RKO (cell line): ENCODE measurements at places on chromosomes 5 and 9.
A peak's percentile ranks its signal among the peaks of the same experiment; 100 is the strongest.

DNA sequence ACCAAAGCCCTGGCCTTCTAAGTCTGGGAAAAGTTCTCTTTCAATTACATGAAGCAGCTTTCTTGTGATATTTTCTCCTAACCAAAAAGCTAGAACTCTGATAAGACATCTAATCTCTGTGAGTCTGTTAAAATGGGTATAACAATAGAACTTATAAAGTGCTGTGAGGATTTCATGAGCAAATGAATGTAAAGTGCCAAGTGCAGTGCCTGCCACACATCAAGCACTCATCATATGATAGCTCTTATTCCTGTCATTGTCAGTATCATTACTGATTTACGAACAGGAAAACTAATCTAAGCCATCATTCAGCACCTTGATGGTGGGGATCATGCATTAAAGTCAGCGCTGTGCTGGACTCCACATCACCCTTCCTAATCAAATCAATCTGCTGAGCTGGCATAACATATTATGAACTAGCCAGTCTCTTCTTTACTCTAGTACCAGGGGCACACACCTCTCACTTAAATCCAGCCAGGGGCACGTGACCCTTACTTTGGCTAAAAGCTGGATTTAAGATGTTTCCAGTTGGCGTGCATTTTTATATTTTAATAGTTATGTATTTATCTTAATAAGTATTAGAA, 37.3 kb downstream of the YIPF5 start:
- no peak for DNase-seq

GRCh38 chr9:75869236-75869635, 21.2 kb upstream of the PCSK5 start:
- DNase-seq: no peak

DNA sequence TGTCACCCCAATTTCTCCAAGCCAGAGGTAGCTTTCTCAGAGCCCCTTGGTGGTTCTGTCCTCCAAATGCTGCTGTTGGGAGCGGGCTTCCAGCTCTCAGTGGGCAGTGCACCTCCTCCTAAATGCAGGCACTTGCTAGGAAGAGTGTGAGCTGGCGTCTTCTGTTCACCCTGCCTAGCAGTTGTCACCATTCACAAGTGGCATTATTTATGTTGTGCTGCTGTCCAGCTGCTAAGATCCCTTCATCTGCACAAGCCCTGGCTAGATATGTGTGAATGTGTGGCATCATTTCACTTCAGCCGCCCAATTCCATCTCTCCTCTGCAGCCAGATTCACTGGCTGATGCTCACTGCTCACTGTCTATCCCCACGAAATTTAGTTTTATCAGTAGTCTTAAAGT, 43.7 kb downstream of the SLC36A1 start:
- no peak for DNase-seq

DNA sequence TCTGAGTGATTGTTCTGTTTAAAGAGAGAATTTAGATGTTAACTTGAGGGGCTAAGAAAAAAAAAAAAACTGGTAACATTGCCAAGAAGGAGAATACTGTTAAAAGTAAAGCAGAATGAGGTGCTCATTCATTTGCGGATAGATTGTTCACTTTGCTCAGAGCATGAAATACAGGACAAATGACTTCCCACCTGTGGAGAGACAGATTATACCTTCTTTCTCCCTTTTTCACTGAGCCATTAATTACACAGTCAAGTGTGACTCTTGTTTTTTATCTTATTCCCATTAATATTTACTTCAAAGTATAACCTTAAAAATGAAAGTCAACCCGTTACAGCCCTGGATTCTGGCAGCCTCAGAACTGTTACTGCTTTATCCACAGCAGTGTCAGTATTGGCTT, 264.5 kb downstream of the TAF11L14 start:
- no peak for DNase-seq

DNA sequence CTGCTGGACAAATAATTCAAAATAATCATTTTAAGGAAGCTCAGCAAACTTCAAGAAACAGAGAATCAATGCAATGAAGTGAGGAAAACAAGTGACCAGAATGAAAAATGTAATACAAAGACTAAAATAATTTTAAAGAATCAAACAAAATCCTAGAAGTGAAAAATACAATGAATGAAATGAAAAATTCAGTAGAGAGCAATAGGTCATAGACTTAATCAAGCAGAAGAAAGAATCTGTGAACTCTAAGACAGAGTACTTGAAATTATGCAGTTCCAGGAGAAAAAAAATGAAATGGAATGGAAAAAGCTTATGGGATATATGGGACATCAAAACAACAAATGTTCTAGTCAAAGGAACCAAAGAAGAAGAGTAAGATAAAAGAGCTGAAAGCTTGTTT, 11.8 kb upstream of the ZDHHC21 start:
- no peak for DNase-seq

DNA sequence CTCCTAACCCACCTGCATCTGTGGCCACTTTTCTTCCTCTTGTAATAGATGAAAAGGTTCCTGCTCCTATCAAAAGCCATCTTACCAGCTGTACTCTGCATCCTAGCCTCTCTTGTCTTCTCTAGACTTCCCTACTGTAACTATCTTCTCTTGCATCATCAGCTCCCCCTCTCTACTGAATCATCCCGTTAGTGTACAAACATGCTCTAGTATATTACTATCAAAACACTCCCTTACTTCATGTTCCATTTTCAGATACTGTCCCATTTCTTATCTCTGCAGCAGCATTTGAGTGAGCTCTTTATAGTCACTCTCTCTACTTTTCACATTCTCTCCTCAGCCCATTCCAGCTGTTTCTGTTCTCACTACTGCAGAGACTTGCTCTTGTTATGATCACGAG, 2.8 kb downstream of the SRA1 start:
- peak; percentile 62 for DNase-seq

DNA sequence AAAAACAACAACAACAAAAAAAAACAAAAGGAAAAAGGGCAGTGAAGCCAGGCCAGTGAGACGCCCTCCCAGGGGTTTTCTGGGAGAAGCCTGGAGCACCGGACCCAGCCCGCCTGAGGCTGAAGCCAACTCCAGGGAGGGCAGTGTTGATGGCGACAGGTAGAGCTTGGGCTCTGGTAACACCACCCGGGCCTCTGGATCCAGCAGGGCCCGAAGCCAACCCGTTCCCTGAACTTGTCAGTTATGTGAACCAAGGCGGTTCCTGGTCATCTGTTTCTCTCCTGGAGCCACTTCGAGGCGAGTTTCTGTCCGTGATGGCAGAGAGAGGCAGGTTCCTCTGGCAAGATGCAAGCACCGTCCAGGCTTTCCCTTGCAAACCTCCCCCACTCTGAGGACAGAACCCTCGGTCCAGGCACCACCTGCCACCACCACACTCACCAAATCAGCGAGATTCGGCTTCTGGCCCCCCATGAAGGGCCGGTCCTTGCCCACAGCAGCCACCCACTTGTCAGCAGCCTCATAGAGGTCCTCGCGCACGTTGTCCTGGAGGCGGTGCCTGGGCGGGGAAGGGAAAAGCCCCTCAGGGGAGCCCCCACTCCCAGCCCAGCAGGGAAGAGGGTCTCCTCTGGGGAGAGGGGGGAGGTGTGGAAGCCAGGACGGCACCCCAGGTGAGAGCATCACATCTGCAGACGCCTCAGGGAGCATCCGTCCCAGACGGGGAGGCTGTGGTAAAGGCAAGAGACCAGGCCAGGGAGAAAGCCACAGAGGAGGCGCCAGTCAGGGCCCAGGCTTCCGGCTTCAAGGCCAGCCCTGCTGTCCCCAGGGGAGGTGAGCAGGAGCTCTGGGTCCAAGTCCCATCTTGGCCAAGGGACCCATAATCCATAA, 5.4 kb downstream of the PTGES2 start:
- DNase-seq: no peak

DNA sequence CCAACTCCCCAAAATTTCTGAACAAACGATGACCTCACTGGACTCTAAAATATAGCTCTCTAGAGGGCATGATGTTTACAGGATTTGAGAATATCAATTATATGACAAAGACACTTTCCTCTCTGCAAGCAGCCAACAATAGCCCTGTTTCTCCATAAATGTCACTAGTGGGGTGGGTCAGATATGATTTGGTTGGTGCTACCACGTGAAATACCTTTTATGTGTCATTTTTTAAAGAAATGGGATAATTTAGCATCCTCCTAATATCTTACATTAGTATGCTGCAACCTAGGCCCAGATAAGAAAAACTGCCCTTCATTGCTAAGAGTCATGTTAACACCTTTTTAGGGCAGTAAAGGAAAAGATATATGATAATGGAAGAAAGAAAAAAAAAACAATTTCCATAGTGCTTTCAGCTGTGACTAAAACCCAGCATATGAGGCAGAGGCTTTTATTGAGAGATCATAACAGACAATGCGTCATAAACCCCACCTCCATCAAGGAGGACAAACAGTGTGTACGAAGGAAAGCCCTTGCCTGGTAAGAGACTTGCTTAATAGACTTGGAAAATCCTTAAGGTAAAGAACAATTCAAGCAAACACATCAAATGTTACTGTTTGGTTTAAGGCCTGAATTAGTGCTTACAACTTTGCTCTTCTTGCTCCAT, 372.4 kb upstream of the PAPPA start:
- DNase-seq: no peak

DNA sequence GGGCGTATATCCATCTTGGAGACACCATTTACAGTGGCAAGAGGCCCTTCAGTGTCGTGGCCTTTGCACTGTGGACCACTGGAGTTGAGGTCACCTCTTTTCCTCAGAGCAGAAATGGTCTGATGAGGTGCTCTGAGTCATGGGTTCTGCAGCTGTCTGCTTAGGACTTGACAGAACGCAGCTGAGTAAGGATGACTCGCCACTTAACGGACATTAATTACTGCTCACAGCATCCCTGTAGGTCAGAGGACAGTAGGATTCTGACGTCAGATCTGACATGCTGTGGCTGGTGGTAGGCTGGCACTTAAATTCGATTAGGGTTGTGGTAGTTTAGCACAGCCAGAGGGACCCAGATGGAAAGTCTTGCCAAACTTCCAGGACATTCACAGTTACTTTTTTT, 479.4 kb downstream of the DMAC1 start:
- DNase-seq: peak; percentile 94

DNA sequence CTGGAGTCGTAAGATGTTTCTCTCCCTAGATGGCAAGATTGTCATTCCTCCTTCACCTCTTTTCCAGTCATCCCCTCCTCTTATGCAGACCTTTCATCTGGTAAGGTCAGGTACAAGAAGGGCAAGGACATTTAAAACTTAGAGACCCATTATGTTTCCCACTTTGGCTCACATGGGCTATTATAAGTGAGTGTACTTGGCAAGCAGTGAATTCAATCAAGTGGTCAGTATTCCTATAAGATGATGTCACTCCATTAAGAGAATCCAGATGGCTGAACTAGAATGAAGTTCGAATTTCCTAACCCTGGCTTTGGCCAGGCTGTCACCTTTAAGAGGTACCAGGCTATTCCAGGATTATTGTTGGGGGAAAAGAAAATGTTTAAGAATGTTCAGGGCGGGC, 32.2 kb downstream of the ZNF131 start:
- DNase-seq: no peak

- peak; percentile 75 for DNase-seq
Observed at GRCh38 chr5:43627028-43627427, 24.0 kb downstream of the NNT start.

- no peak for DNase-seq
Observed at GRCh38 chr5:135739383-135739981, 95.0 kb upstream of the SLC25A48 start.

DNA sequence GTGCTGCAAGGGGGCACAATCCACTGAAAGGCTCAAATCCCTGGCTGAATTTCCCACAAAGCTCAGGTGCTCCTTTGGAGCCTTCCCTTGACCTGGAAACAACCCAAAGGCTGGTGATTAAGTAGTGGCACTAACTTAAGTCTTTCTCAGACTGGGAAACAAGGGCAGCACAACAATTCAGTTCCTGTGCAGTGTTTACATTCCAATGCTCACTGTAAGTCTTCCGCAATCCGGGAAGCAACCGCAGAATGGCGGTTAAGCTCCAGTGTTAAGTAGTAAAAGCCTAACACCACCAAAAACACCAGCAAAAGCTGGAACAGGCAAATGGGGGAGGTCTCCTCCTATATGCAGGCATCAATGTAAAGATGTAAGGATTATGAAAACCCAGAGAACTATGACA, 117.2 kb downstream of the TRPM3 start:
- DNase-seq: no peak

DNA sequence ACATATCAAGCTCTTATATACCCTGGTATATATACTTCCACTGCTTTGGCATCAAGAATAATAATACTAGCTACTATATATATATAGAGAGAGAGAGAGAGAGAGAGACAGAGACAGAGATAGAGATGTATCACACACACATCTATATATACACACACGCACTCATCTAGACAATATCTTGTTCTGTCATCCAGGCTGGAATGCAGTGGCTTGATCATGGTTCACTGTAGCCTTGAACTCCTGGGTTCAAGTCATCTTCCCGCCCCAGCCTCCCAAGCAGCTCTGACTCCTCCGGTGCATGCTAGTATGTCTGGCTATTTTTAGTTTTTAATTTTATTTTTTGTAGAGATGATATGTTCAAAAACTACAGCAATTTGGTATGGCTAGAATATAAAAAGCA, 22.5 kb downstream of the ANKHD1 start:
- DNase-seq: no peak

DNA sequence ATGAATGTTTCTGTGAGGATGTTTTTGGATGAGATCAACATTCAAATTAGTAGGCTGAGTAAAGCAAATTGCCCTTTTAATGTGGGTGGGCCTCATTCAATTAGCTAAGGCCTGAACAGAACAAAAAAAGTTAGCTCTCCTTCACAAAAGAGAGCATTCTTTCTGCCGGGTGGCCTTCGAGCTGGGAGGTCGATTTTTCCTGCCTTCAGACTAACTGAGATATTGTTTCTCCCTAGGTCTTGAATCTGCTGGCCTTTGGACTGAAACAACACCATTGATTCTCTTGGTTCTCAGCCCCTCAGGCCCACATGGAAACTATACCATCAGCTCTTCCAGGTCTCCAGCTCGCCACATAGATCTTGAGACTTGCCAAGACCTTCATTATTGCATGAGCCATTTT, 29.1 kb upstream of the FREM1 start:
- no peak for DNase-seq

GRCh38 chr9:36138496-36138895, 2.0 kb downstream of the GLIPR2 start:
- DNase-seq: no peak

GRCh38 chr5:62043289-62044280, 262.4 kb upstream of the KIF2A start:
- no peak for DNase-seq

- no peak for DNase-seq
Observed at GRCh38 chr5:84181093-84181492, 203.6 kb downstream of the EDIL3 start.

DNA sequence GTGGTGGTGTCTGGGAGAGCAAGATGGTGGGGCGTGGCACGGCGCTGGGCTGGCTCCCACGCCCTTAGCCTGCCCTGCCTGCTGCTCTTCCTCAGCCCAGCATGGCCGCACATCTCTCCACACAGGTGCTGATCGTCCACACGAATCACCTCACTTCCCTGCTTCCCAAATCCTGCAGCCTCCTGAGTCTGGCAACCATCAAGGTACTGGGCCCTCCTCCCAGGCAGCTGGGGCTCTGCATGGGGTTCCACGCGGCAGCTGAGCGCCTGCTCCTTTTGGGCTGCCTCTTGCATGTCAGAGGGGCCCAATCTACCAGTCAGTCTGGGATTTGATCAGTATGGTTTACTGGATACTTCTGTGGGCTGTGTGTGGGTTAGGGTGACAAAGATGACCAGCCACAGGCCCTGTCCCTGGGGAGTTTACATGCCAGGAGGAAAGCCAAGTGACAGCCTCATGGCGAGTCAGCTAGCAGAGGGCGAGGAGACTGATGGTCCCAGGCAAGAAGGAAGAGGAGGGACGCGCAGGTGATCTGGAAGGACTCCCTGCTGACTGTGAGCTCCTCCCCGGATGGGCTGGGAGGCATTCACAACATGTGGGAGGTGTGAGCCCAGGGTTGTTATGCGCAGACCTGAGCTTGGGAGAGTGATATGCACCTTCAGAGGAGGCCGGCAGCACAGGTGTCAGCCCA, 6.0 kb downstream of the LRSAM1 start:
- DNase-seq: no peak
